Esophagus muscularis mucosa (tissue), 4 donors: ENCODE measurements at places on chromosomes 1 and 21. TPM values are rescaled to one million over a fixed set of nuclear protein-coding genes. Genes with fewer than 3 reads are reported as not detected.

Gene SAMD11
- total RNA-seq, result 28.8 TPM

GRCh38 chr1:65209005-65209885 is 61.2 kb downstream of the AK4 start:
- DNase-seq, result no peak

- no peak for DNase-seq
Measured at GRCh38 chr1:84941843-84942242, 48.8 kb upstream of the LPAR3 start.

Gene ATP1A4
- not detected for total RNA-seq

Gene AMY1B
- total RNA-seq, result not detected

DNA sequence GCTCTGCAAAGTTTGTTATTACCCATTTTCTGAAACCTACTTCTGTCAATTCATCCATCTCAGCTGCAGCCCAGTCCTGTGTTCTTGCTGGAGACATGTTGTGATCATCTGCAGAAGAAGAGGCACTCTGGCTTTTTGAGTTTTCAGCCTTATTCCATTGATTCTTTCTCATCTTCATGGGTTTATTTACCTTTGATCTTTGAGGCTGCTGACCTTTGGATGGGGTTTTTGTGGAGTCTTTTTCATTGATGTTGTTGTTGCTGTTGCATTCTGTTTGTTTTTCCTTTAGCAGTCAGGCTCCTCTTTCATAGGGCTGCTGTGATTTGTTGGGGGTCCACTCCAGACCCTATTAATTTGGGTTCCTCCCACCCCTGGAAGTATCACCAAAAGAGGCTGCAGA is 164.3 kb downstream of the FCRL5 start:
- peak; percentile 17 for DNase-seq

GRCh38 chr1:197918807-197919345 is 1.7 kb downstream of the LHX9 start:
- no peak for DNase-seq

Gene FBXO2
- 5.7 TPM for total RNA-seq

GRCh38 chr1:92543131-92544055 is 56.7 kb upstream of the GFI1 start:
- no peak for DNase-seq

- DNase-seq, result peak; percentile 94
Measured at GRCh38 chr1:1782399-1783221, 4.3 kb upstream of the NADK start.

- DNase-seq, result no peak
Measured at GRCh38 chr21:41229509-41230248, 61.7 kb downstream of the BACE2 start.

DNA sequence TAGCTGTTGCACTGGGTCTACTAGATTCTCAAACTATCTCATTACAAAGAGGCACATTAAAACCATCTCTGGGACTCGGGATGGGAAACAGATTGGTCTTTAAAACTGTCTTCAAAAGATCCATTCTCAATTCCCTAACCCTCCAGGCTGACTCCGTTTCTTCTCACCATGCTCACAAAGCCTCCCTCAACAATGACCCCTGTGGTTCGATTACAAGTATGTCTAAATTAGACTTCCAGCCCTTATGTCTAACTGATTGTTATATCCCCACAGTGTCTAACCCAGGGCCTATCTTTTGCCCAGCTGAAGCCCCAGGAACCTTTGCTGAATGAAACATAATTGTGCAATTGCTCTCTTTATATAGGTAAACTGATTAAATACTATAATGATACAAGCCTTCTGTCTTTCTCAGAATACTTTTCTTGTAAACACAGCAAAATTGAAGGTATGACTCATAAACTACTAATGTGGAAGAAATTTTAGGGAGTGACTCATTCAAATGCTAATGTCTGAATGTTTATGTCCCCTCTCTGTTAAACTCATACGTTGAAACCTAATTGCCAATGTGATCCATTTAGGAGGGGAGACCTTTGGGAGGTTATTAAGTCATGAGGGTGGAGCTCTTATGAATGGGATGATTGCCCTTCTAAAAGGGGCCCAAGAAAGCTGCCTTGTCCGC is 65.6 kb upstream of the DAB1 start:
- no peak for DNase-seq

Gene PTGER3
- total RNA-seq, result 5.4 TPM

Gene RNASEL
- total RNA-seq, result 8.1 TPM

Gene HSD3B2
- not detected for total RNA-seq

- DNase-seq, result no peak
Measured at GRCh38 chr1:198165927-198166647, 9.3 kb downstream of the NEK7 start.

DNA sequence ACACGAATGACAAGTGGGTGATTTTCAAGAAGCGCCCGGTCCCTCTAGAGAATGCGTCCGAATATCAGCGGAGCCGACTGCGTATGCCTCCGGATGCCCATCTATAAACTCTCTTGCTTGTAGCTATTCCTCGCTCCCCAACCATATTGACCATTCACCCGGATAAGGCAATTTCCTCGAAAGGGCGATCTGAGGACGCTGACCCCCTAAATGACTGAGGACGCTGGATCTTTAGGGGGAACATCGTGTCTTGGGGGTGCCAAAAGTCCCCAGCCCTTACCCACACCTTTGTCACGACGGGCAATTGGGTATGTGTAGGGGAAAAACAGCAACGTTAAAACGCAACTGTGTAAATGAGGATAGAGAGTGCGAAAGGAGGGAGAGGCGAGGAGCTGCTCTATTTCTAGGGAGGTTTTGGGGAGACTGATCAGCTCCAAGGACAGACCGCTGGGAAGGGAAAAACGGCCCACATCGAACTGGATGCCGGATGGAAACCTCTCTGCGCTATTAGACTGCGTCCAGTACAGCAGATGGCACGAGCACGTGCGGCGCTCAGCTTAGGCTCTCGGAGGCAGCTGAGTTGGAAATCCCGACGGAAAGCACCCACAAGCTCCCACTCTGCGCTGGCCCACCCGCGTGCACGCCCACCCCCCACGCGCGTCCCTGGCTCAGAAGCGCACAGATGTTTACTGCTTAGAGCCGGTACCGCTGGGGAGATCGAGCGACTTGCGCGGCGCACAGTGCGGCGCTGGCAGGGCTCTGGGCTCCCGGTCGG is 2.9 kb upstream of the PRRX1 start:
- no peak for DNase-seq

- DNase-seq, result no peak
Measured at GRCh38 chr1:167524651-167525050, 6.3 kb upstream of the CD247 start.

DNA sequence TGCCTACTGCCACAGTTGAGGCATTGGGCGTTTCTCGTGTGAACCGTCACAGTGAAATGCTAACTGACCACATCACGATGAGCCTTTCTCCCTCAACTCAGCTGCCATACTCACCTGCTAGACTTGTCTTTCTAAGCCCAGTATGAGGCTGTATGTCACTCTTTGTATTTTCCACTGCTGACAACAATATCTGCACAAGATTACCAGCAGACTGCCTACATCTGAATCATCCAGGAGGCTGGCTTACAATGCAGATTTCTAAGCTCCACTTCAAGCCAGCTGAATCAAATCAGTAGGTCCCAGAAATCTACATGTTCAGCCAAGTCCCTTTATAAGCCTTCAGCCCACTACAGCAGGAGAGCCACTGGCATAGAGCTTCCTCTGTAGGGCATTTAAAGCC is 355.0 kb upstream of the DUSP10 start:
- peak; percentile 72 for DNase-seq

DNA sequence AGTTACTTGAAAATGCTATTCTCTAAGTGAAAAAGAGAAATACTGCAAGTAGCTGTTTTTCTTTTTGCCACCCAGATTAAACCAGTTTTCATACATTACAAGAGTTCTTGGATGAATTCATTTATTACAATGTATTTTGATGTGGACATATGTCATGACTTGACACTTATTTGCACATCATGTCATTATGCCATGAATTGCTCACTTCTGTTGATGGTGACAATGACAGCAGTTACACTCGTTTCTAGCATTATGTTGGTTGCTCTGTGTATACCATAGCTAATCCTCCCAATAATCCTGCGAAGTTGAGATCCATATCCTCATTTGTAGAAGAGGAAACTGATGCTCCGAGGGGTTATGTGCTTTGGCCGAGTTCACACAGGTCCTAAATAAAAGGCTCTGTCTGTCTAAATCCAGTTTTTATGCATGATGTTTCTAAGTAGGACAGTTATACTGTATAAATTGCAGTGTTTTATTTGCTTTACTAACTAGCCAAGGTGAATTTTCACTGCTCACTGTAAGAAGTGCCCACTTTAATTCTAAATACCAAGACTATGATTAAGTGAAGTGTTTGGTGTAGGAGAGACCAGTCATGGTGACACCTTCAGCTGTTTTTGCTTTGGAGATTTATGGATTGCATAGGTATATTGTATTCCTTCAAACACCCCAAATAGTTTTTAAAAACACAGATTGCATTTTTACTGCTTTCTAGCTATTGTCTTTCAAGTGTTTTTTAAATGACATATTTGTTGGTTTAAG is 56.7 kb downstream of the PRDM2 start:
- no peak for DNase-seq

Gene PUSL1
- total RNA-seq, result 19.1 TPM

GRCh38 chr1:179815641-179816040 is 62.0 kb downstream of the TOR1AIP2 start:
- DNase-seq, result no peak

- peak; percentile 97 for DNase-seq
Measured at GRCh38 chr1:86704458-86704971, at the start of gene SH3GLB1. SH3GLB1 (plus strand) TSS chr1:86704576; CDS start chr1:86704900, 324 bp downstream.

Gene TMIGD3
- total RNA-seq, result 2.6 TPM

GRCh38 chr1:68973459-68974244 is 476.8 kb upstream of the DEPDC1 start:
- no peak for DNase-seq

DNA sequence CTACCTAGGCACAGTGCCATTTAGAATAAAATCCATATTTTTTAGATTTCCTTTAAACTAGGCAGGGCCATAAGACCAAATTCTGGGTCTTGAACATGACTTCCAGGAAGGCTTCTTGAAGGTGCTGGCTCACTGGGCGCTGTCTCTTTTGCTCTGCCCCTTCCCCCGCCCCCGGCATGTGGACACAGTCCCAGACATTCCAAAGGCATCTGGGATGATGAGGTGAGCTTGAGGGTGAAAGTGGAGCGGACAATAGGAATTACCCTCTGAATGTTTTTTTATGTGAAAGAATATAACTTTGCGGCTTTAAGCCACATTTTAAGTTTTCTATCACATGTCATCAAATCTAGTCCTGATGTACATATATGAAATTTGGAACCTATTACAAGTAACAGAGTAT is 29.4 kb downstream of the RWDD3 start:
- no peak for DNase-seq

- DNase-seq, result no peak
Measured at GRCh38 chr1:97883823-97884222, 37.0 kb downstream of the DPYD start.

Gene SELP
- 28.0 TPM for total RNA-seq

DNA sequence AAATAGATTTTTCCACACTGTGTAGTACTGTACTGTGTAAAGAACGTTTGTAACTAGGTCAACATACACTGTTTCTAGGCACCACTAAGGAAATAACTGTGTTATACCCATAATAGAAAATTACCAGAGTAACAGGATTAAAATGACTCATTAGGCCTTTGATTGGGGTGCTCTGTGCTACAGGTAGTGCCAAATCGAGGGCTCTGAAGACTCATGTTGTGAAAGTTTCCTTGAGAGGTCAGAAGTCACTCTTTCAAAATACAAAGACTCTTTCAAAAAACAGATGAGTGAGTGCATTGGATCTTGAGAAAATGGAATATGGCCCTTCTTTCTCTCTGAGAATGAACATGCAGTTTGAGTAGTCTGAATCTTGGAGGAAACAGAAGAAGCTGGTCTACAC is 143.0 kb downstream of the MRPL39 start:
- no peak for DNase-seq

DNA sequence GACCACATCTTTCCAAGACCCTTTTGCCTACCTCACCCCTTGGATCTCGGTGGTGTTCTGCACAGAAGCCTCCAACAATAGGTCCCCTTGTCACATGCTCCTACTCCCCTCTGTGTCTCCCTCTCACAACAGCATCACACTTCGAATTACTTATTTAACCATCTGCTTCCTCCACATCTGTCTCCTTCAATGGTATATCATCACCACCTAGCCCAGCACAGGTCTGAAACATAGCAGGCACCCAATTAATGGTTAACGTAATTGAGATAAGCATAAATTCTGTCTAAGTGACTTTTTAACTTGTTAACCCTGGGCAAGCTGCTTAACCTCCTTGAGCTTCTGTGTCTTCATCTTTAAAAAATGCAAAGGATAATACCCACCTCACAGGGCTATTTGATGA is 100.3 kb upstream of the BARHL2 start:
- DNase-seq, result no peak

Gene C1orf115
- total RNA-seq, result 13.8 TPM

DNA sequence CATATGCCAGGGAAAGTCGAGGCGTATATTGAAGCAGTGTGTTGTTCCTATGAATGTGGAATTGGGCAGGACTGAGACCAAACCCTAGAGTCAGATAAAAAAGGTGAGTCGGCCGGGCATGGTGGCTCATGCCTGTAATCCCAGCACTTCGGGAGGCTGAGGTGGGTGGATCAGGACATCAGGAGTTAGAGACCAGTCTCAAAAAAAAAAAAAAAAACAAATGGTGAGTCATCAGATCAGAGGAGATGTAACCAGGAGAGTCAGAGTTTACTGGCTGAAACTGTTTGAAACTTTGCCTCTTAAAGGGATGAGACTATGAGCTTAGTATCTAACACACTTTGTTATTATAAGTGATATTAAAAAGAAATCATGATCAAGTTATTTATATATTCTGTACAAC is 26.4 kb upstream of the SYCP1 start:
- DNase-seq, result no peak

- DNase-seq, result no peak
Measured at GRCh38 chr1:180311011-180311730, 81.1 kb downstream of the LHX4 start.

Gene PGLYRP3
- not detected for total RNA-seq

Gene EFNA3
- 1.7 TPM for total RNA-seq

Gene MRPL55
- total RNA-seq, result 64.9 TPM

Gene TBX15
- 0.84 TPM for total RNA-seq

DNA sequence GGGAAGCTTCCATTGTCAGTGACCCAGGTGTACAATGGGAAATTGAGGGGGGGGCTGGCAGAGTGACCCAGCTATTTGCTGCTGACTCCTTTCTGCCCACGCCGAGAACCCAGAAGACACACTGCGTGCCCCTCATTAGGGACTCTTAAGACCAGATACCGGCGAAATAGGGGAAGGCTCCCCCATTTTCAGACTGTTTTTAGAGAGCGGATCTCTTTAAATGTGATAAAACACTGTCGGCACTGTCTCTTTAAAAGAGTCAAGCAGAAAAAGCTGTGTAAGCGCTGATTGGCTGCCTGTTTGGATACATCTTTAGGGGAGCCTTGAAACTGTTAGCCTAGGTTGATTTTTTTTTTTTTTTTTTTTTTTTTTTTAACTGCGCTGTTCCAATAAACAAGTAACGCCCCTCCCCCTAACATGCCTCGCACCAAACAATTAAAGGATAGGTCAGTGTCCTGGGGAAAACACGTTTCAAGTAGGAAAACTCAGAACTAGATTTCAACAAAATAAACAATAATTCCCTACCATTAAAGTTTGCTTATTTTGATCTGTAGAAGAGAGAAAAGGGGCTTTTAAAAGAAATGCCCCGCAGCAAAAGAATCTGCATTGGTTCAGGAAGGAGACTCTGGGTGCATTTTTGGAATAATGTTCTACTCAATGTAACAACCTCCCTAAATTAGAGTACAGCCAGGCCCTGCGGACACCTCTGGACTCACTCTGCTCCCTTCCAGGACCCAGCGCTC is 1.4 kb upstream of the SSBP3 start:
- no peak for DNase-seq
